Activated CD4-positive, alpha-beta T cell treated with anti-CD3 and anti-CD28 coated beads, Interleukin-2, Interleukin-6, amounts not matched to agents 100 ng/mL and 50 ng/mL, durations not matched to agents 16 hours and 8 hours (primary cell): ENCODE measurements at places on chromosomes 3 and 15.

DNA sequence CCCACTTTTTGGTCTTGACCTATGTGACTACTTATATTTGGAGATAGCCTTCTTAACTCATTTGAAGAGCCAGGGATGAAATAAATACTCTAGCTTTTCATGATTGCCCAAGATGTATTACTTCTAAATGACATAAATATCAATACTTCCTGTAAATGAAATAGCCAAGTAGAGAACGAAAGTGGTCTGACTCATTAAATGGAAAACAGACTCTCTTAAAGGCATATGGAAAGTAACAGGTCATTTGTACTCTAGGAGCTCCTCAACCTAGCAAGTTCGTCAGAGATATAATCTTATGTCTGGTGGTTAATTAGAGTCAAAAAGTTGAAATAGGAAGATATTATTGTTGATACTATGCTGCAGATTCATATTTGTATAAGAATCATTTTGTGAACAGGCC lies 1105.4 kb downstream of the TUSC7 start:
- no peak for DNase-seq

DNA sequence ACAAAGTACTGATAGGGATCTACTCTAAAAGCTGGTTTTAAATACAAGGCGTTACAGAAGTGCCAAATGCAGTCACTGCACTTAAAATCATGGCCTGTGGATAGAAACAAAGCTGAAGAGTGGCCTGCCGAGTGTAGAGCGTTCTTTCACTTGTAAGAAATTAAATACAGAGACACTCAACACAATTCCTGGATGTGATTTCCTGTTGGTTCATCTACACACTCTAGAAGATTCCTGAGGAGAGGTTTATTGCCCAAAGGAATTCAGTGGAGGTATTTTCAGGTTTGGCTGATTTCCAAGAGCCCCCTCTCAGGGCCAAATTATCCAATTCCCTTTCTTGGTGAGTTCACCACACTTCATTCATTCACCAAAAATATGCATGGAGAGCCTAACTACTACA lies 200.3 kb upstream of the IL12A start:
- DNase-seq: no peak

DNA sequence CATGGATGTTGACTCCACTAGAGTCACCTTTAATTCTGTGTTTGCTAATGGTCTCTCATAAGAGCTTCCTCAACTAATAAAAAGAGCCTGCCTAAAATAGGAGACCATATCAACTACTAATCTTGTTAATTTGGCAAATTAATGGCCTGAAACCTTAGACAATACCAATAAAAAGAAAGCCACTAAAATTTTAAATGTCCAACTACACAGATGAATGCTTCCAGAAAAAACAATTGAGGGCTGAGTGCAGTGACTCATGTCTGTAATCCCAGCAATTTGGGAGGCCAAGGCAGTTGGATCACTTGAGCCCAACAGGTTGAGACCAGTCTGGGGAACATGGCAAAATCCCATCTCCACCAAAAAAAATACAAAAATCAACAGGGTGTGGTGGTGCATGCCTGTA lies 230.9 kb downstream of the NSUN3 start:
- no peak for DNase-seq

GRCh38 chr15:57510647-57511046 lies 81.1 kb upstream of the MYZAP start:
- DNase-seq: no peak
